Glutamatergic neuron (in vitro differentiated cells): ENCODE measurements at places on chromosomes 11 and 22. TPM values are rescaled to one million over a fixed set of nuclear protein-coding genes. Genes with fewer than 3 reads are reported as not detected.

The CAVIN3 gene
- total RNA-seq = 5.9 TPM

The LGALS12 gene
- not detected for total RNA-seq

The OR51B4 gene
- total RNA-seq = not detected

DNA sequence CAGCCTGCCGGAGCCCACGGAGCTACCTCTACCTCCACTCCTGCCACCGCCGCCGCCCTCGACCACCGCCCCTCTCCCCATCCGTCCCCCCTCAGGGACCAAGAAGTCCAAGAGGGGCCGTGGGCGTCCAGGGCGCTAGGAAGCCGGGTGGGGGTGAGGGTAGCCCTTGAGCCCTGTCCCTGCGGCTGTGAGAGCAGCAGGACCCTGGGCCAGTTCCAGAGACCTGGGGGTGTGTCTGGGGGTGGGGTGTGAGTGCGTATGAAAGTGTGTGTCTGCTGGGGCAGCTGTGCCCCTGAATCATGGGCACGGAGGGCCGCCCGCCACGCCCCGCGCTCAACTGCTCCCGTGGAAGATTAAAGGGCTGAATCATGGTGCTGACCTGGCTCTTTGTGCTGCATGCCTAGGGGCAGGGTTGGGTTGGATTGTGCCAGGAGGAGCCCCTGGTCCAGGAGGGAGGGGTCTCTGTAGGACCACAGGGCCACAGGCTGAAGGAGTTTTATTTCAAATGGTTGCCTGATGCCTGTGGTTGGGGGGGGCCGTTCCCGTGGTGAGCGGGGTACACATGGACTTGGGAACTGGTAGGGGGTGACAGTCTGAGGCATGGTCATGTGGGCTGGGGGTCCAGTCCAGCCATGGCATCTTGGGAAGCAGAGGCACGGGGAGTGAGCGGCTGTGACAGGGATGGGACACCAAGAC lies 2.3 kb downstream of the PTPRCAP start:
- peaks cover 12% of the 10 kb centered on the region for H3K27me3 ChIP-seq
- no peaks in the 10 kb centered on the region for H3K36me3 ChIP-seq
- no peak for DNase-seq
- H3K4me1 ChIP-seq = peaks cover 7% of the 10 kb centered on the region
- H3K4me3 ChIP-seq = no peak overlapping the region
- no peak overlapping the region for H3K27ac ChIP-seq

DNA sequence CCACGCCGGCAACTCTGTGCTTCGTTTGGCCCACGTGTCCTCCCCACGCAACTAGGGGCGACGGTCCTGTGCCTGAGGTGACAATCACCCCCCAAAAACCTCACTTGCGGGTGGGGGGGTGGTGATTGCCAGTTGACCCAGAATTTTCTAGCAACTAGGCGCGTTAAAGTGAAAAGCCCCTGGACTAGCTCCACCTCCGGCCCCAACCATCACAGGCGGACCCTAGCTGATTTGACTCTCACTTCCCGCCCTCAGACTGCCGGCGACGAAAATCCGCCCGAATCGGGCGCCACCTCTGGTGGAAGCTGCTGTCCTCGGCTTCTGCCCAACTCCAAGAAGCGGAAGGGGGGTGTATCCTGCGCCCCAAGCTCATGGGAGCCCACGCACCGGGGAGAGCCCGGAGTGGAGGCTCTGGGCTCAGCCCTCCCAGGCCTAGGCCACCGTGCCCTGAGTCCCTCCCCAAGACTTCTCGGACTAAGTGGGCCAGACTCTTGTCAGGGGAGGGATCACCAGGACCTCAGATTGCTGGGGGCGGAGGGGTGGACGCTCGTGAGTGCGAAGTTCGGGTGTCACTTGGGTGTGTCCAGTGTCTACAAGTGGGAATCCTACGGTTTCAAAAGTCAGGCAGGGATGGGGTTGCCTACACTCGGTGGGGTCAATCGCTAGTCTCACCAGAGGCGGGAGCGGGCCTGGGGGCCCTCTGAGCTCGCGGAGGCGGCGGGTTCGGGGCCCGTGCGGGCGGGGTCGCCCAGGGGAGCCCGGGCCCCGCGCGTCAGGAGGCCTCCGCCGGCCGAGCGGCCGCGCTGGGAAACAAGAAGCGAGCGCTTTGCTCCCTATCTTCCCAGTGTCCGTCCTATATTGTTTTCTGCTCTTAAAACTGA lies 12.3 kb downstream of the PAX6 start:
- peak overlapping the region; percentile 84 for H3K4me3 ChIP-seq
- H3K27me3 ChIP-seq = peaks cover 44% of the 10 kb centered on the region
- no peaks in the 10 kb centered on the region for H3K36me3 ChIP-seq
- H3K27ac ChIP-seq = no peak overlapping the region

DNA sequence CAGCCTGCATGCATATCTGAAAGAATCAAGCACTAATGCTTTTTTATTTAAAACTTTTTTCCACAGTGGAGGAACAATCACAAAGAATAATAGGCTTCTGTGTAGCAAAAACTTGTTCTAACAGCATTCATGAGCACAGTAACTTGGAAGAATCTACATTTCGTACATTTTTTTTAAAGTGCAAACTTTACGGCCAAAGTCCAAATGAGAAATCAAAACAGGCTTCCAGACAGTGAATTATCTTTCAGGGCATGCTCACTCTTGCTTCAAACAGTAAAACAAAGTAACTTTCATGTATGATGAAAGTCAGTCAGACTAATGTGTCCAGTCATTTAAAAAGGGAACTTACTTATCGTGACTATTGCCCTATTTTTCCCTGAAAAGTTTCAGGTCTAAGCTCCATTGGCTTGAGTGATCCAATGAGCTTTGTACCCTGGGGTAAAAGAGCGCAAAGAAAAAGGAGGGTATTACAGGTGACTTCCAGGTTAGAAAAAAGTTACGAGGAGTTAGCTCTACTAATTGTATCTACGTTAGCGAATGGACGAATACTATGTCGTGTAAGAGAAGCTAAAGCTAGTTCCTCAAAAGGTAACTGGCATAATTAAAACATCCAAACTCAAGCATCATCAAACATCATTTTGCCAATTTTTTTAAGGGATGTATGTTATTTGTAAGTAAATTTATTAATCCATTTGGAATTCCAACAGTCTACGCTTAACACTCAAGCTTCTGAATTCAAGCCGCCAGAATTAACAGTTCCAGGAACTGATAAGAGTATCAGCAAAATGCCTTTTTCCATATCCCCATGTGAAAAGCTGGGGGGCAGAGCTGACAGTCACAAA lies 1.7 kb downstream of the PICALM start:
- H3K4me3 ChIP-seq = peak overlapping the region; percentile 100
- peak overlapping the region; percentile 100 for H3K27ac ChIP-seq
- H3K4me1 ChIP-seq = peaks cover 25% of the 10 kb centered on the region
- H3K36me3 ChIP-seq = no peaks in the 10 kb centered on the region
- peaks cover 14% of the 10 kb centered on the region for H3K27me3 ChIP-seq
